ENCODE measurements at places on chromosomes 3 and 15.

GRCh38 chr3:110526777-110527727 is 544.6 kb upstream of the NECTIN3 start:
- DNase-seq = peak; percentile 61
- peaks cover 31% of the 10 kb centered on the region for H3K4me1 ChIP-seq
- peak overlapping the region; percentile 92 for H3K27ac ChIP-seq

- no peaks in the 10 kb centered on the region for H3K27me3 ChIP-seq
- H3K4me3 ChIP-seq = no peak overlapping the region
- no peaks in the 10 kb centered on the region for H3K36me3 ChIP-seq
- no peak for DNase-seq
- no peaks in the 10 kb centered on the region for H3K4me1 ChIP-seq
Measured at GRCh38 chr3:66211779-66212178, 9.0 kb upstream of the SLC25A26 start.

DNA sequence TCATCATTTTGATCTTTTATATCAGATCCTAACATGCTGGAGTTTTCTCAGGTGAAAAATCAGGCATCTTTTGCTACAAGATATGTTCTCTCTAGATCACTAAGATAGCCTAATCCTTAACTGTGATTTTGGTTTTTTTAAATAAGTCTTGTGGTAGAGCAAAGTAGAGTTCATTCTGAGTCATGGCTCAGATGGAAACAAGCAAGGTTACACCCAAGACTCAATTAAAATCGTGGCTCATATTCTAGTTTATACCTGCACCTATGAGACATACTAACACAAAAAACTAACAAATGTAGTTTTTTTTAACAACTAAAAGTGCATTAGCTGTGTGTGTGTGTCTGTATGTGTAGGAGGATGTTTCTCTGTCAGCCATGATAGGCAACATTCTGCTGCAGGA is 428.2 kb downstream of the NLGN1 start:
- no peaks in the 10 kb centered on the region for H3K36me3 ChIP-seq
- no peak for DNase-seq
- H3K27me3 ChIP-seq = no peaks in the 10 kb centered on the region
- H3K27ac ChIP-seq = no peak overlapping the region
- H3K4me3 ChIP-seq = no peak overlapping the region

GRCh38 chr3:52670621-52671521 is 14.8 kb downstream of the PBRM1 start:
- peaks cover 12% of the 10 kb centered on the region for H3K36me3 ChIP-seq
- no peak overlapping the region for H3K4me3 ChIP-seq
- no peaks in the 10 kb centered on the region for H3K27me3 ChIP-seq
- H3K27ac ChIP-seq = 0 out of 2 replicates have a peak overlapping the region, but pooled peaks have one; percentile 29
- no peak for DNase-seq

DNA sequence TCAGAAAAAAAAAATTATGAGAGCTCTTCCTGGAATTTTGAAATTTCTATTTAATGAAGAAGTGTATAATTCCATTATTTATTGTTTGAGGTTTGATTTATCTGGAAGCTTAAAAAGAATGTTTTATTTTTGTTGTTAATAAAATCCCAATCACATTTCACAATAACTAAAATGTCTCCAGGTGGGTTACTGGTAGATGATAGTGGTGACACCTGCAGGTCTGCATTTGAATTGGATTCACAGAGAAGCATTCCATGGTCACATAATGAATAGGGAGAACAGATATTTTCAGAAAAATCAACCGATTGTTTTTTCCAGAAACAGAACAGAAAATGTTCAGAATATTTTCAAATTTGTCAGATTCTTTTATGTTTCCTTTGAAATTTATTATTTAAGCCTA is 48.3 kb downstream of the ASB7 start:
- no peaks in the 10 kb centered on the region for H3K36me3 ChIP-seq
- no peak overlapping the region for H3K4me3 ChIP-seq
- peak; percentile 46 for DNase-seq
- no peak overlapping the region for H3K27ac ChIP-seq
- no peaks in the 10 kb centered on the region for H3K4me1 ChIP-seq

DNA sequence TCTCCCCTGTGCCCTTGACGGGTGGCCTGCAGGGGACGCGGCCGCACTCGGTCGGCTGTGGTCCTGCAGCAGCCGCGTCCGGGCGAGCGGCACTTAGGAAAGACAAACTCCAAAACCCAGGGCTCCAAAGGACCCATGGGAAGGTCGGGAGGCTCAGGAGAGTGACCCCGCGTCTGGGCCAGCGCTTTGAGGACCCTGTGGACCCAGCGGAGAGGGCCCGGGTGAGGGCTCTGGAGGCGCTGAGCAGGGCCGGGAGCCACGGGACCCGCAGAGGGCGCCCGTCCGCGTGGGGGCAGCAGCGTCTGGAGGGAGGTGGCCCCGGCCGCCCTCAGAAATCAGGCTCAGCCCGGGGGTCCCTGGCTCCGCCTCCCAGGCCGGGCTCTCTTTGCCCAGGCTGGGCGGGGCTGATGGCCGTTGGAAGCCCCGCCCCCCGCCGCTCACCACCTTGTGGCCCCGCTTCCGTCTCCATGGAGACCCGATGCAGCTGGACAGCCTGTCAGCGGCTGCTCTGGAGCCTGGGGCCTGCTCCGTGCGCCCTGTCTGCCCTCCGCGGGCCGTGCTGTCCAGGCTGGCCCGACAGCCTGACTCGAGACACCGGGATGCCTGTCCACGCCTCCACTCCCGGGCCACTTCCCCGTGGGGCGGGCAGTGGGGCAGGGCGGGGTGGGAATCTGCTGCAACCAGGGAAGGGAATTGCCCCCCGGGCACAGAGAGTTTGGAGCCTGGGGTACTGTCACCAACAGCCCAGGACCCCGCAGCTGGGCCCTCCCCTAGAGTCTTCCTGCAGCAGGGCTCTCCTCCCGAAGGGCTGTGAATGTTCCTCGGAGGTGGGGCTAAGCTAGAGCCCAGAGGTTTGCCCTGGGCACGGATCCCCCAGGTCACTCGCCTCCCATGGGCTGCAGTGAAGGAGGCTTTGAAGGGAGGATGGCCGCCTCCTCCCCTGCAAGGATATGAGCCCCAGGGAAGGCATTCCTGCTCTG is 34.8 kb upstream of the RPL32 start:
- H3K36me3 ChIP-seq = no peaks in the 10 kb centered on the region
- peaks cover 11% of the 10 kb centered on the region for H3K27me3 ChIP-seq
- H3K27ac ChIP-seq = no peak overlapping the region
- peak; percentile 91 for DNase-seq

- H3K27ac ChIP-seq = no peak overlapping the region
- no peak overlapping the region for H3K4me3 ChIP-seq
Measured at GRCh38 chr3:119437691-119438258, 25.6 kb downstream of the TMEM39A start.

GRCh38 chr15:98830034-98830634 is 177.5 kb downstream of the PGPEP1L start:
- H3K4me1 ChIP-seq = peaks cover 65% of the 10 kb centered on the region
- no peak overlapping the region for H3K27ac ChIP-seq
- no peaks in the 10 kb centered on the region for H3K27me3 ChIP-seq
- no peaks in the 10 kb centered on the region for H3K36me3 ChIP-seq
- DNase-seq = no peak

- peaks cover 9% of the 10 kb centered on the region for H3K4me1 ChIP-seq
- no peaks in the 10 kb centered on the region for H3K36me3 ChIP-seq
- H3K4me3 ChIP-seq = no peak overlapping the region
- H3K27me3 ChIP-seq = no peaks in the 10 kb centered on the region
- no peak for DNase-seq
- no peak overlapping the region for H3K27ac ChIP-seq
Measured at GRCh38 chr15:59306520-59307164, 66.0 kb downstream of the MYO1E start.

DNA sequence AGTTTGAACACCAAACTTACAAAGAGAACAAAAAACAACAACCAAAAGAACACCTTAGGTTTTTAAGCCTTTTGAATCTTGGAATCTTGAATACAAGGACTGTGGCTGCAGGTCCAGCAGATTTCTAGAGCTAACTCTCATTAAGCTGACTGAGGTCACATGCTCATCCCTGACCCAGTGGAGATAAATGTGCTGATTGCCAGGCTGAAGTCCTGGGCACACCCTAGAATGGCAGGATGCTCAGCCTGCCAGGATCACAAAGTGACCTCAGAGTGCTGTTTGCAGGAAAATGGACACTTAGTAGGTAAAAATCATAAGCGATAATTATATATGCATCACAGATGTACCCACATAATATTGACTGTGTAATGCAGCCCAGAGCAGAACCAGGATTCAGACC is 245.3 kb upstream of the NR2E3 start:
- H3K27me3 ChIP-seq = no peaks in the 10 kb centered on the region
- H3K36me3 ChIP-seq = no peaks in the 10 kb centered on the region
- H3K4me3 ChIP-seq = no peak overlapping the region
- no peaks in the 10 kb centered on the region for H3K4me1 ChIP-seq

- no peaks in the 10 kb centered on the region for H3K27me3 ChIP-seq
- H3K36me3 ChIP-seq = no peaks in the 10 kb centered on the region
- peaks cover 3% of the 10 kb centered on the region for H3K4me1 ChIP-seq
Measured at GRCh38 chr15:51229907-51230330, 108.5 kb downstream of the CYP19A1 start.

DNA sequence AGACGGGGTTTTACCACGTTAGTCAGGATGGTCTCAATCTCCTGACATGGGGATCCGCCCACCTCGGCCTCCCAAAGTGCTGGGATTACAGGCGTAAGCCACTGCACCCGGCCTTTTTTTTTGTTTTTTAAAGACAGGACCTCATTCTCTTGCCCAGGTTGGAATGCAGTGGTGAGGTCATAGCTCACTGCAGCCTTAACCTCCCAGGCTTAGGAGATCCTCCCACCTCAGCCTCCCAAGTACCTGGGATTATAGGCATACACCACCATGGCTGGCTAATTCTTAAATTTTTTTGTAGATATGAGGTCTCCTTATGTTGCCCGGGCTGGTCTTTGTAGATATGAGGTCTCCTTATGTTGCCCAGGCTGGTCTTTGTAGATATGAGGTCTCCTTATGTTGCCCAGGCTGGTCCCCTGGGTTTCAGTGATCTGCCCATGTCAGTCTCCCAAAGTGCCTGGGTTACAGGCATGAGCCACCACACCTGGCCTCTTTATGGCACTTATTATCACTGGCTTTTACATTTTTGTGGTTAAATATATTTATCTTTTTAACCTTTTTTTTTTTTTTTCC is 82.3 kb upstream of the RNU6-1 start:
- no peak overlapping the region for H3K27ac ChIP-seq
- no peak overlapping the region for H3K4me3 ChIP-seq
- H3K27me3 ChIP-seq = no peaks in the 10 kb centered on the region

- no peak overlapping the region for H3K27ac ChIP-seq
- no peak overlapping the region for H3K4me3 ChIP-seq
- H3K27me3 ChIP-seq = no peaks in the 10 kb centered on the region
- no peaks in the 10 kb centered on the region for H3K4me1 ChIP-seq
- DNase-seq = no peak
Measured at GRCh38 chr15:98941595-98942255, 65.9 kb downstream of the PGPEP1L start.

- peaks cover 4% of the 10 kb centered on the region for H3K36me3 ChIP-seq
- DNase-seq = peak; percentile 56
- no peak overlapping the region for H3K4me3 ChIP-seq
- H3K27ac ChIP-seq = no peak overlapping the region
Measured at GRCh38 chr15:62648954-62649353, 393.6 kb upstream of the TPM1 start.

GRCh38 chr3:56829533-56829932 is 27.8 kb upstream of the ARHGEF3 start:
- no peak overlapping the region for H3K27ac ChIP-seq
- no peaks in the 10 kb centered on the region for H3K36me3 ChIP-seq
- peaks cover 6% of the 10 kb centered on the region for H3K4me1 ChIP-seq

DNA sequence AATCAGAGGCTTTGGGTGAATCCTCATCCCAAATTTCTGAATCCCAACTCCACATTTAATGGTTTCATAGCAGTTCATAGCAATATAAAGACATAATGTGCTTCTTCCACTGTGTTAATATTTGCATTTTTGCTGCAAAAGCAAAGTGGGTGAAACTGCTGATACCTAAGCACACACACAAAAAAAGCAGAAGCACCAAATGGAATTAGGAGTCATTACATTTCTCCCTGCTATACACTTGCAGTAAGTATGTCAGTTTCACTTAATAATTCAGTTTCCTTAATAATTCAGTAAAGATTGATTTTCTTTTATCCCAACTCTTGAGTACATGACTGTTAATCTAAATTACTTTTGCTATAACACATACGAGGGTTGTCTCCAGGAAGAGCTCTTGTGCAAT is 48.9 kb upstream of the ALCAM start:
- no peaks in the 10 kb centered on the region for H3K27me3 ChIP-seq
- H3K27ac ChIP-seq = no peak overlapping the region
- no peaks in the 10 kb centered on the region for H3K36me3 ChIP-seq
- H3K4me1 ChIP-seq = no peaks in the 10 kb centered on the region
- H3K4me3 ChIP-seq = no peak overlapping the region
- no peak for DNase-seq

- no peak overlapping the region for H3K27ac ChIP-seq
- H3K36me3 ChIP-seq = no peaks in the 10 kb centered on the region
- DNase-seq = peak; percentile 63
- peaks cover 19% of the 10 kb centered on the region for H3K4me1 ChIP-seq
- H3K4me3 ChIP-seq = no peak overlapping the region
- no peaks in the 10 kb centered on the region for H3K27me3 ChIP-seq
Measured at GRCh38 chr15:40914486-40914885, 14.7 kb upstream of the DLL4 start.

DNA sequence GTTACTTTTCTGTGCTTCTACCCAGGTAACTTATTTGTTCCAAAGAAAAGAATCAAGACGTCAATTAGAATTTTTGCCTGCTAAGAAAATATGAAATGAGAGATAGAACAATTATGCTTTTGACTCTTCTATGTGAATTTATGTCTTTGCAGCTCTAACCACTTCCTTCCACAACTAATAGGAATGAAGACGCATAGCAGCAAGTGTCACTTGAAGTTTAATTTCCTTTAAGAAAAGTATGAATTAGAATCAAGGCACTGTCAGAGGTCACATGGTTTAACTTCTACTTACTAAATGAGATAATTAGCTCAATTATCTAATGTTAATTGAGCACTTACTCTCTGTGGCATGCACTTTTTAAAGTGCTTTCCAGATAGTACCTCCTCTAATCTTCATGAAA is 3.3 kb downstream of the WDR49 start:
- H3K4me1 ChIP-seq = peaks cover 26% of the 10 kb centered on the region
- H3K4me3 ChIP-seq = no peak overlapping the region
- H3K27me3 ChIP-seq = no peaks in the 10 kb centered on the region
- H3K27ac ChIP-seq = no peak overlapping the region
- no peaks in the 10 kb centered on the region for H3K36me3 ChIP-seq

DNA sequence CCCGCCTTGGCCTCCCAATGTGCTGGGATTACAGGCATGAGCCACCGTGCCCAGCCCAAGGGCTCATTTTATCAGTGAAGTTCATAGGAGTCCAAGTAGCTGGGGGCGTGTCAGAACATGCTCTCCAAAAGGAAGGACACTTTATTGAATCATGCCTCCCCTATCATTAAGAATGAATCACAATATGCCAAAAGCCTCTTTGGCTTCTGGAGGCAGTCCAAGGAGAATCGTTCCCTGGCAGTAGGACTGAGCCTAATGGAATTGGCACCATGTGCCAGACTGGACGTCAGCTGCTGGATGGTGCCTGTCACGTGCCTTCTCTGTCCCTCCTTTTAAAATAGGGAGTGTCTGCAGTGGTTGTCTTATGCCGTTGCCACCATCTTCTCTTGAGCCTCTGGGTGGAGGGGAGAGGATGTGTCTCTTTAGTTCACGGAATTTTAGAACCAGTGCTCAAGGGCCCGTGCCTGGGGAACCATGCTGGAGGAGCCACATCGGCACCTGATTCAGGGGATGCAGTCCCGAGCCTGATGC is 234.7 kb upstream of the LYSMD4 start:
- H3K27ac ChIP-seq = no peak overlapping the region
- no peaks in the 10 kb centered on the region for H3K27me3 ChIP-seq
- no peak overlapping the region for H3K4me3 ChIP-seq

Data from GM23338 (cell line).